ENCODE measurements at places on chromosomes 3 and 15.

GRCh38 chr3:185658504-185658912, 72.4 kb downstream of the SENP2 start:
- DNase-seq: no peak

GRCh38 chr3:193403307-193403706, 24.8 kb upstream of the ATP13A5 start:
- no peak for DNase-seq

DNA sequence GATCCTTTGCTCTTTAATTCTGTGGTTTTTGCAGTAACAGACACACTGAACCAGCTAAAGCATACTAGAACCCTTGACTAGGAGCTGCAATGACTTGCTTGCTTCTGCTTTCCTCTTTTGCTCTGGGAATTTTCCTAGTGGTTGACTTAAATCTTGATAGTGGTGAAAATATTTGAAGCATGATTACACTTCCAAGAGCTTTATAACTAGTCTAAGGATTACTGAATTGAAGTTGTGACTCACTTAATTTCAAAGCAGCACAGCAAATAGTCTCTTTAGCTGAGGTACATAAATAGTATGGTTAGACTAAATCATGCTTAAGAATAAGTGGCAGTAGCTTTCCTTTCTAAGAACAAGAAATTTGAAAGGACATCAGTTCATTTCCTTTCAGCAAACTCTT, 513.5 kb upstream of the GBE1 start:
- DNase-seq: no peak

DNA sequence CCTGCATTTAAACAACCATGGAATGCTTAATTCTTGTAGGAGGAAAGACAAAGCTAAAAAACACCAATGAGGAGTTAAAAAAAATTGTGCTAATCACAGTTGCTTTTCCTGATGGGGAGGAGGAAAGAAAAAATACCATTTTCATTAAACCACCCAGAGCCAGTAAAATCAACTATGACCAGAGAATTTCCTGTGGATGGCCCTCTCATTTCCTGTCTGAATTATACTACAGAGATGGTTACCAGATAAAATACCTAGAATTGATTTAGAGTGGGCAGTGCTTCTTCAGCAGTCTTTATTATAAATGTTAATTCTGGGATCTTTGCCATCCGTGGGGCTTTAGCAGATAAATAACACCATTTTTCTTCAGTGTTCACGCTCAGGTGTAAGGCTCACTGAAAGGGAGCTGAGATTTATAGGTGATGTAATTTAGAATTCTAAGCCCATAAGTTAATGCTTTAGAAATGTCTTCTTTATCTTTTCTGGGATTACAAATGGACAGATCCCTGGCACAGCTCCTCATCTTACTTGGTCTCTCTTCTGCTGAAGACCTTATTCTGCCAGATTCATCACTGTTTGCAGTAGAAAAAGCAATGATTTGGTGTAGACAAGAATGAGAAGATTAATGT, 37.9 kb downstream of the RETNLB start:
- DNase-seq: no peak
